ENCODE measurements at places on chromosomes 4 and X. TPM values are rescaled to one million over a fixed set of nuclear protein-coding genes. Genes with fewer than 3 reads are reported as not detected.

Gene RHOXF2
- total RNA-seq = not detected

Gene USP26
- total RNA-seq = not detected

Gene SRPK3
- total RNA-seq = 0.12 TPM

Gene ATP1B4
- not detected for total RNA-seq

Gene CTAG1B
- total RNA-seq = not detected

Gene GABRG1
- 0.92 TPM for total RNA-seq

Gene MAGEA2
- not detected for total RNA-seq

Gene TMPRSS11A
- not detected for total RNA-seq

Gene TAB3
- 15.4 TPM for total RNA-seq

Gene ING2
- 13.0 TPM for total RNA-seq

Gene EIF2S3
- 516 TPM for total RNA-seq

Gene TECRL
- not detected for total RNA-seq

Gene SPATA4
- not detected for total RNA-seq

Gene ELF2
- total RNA-seq = 23.7 TPM

Gene TMEM129
- total RNA-seq = 24.5 TPM

Gene CXXC4
- 0.03 TPM for total RNA-seq

Gene LPAR4
- not detected for total RNA-seq

Gene GJB1
- total RNA-seq = not detected

Gene AKAP4
- not detected for total RNA-seq

Measured in NCI-H460 (cell line).